CD4-positive, alpha-beta T cell treated with Interleukin-4 for 1 hour (primary cell): ENCODE measurements at places on chromosomes 2 and 18.

DNA sequence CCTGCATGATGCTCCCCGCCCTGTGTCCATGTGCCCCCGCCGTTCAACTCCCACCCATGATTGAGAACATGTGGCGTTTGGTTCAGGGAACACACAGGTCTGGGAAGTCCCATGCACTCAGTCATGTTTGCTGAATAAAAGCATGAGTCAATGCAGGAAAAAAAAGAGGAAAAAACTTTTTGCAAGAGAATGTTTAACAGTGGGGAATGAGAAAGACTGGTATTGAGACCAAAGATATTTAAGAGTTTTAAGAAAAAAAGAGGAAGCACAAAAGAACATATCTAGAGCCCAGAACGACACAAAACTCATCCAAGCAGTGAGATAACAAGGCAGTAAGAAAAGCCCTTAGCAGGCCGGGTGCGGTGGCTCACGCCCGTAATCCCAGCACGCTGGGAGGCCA, 279.2 kb upstream of the THSD7B start:
- DNase-seq, result no peak

GRCh38 chr2:2879071-2879470, 498.5 kb downstream of the EIPR1 start:
- DNase-seq, result no peak

DNA sequence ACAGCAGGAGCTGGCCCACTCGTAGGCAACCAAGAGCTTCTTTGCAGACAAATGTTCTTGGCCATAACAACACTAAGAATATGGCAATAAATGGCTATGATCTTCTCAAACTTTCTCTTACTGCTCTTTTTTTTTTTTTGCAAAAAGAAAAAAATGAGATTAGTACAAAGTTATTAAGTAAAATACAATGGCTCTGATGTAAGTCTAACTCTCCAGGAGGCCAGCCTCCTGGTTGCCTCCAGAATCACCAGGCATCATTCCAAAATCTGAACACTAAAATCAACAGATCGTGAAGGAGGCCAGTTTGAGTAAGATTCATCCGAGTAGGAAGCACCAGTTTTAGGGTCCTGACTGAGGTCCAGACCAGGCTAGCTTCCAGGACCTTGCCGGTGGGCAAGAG, 20.8 kb upstream of the FIGN start:
- DNase-seq, result no peak

DNA sequence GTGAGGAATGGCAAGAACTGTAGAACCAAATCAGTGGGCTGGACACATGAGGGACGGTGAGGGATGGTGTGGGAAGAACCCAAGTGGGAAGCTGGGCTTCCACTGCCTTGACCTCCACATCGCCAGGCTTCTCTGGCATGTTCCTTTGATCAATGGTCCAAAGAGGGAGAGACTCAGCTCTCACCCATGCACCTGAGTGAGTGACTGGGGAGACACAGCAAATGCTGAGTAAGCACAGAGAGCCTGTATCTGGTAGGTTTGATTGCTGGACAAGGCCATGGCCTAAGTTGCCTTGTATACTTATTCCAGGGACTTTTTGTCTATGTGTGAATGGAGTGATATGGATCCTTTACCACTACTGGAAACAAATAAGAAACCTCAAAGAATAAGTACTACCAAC, 188.6 kb downstream of the AFF3 start:
- no peak for DNase-seq

- no peak for DNase-seq
Observed at GRCh38 chr2:106296182-106296815, 102.2 kb upstream of the UXS1 start.

GRCh38 chr2:241655516-241656189, 18.2 kb downstream of the ATG4B start:
- DNase-seq, result no peak

DNA sequence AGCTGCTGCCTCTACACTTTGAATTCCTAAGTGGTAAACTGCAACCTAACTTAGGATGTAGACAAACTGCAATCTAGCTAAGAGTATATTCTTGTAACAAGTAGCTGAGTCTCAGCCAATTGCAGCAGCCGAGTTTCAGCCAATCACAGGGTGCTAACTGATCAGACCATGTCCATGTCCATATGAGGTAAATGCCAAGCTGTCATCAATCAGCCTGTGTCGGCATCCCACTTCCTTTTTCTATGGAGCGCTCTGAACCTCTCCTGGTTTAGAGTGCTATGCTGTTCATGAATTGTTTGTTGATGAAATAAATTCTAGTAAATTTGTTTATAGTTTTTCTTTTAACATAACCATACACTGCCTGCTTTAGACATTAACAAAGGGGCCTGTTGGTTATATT, 408.8 kb downstream of the NBAS start:
- no peak for DNase-seq

- DNase-seq, result no peak
Observed at GRCh38 chr2:3197308-3197707, 180.3 kb downstream of the EIPR1 start.
